ENCODE measurements at places on chromosomes 7 and 10. TPM values are rescaled to one million over a fixed set of nuclear protein-coding genes. Genes with fewer than 3 reads are reported as not detected.

HKDC1 gene
- total RNA-seq: not detected

- H3K36me3 ChIP-seq: no peaks in the 10 kb centered on the region
- H3K4me3 ChIP-seq: no peak overlapping the region
- no peak for DNase-seq
- peaks cover 9% of the 10 kb centered on the region for H3K27me3 ChIP-seq
- H3K27ac ChIP-seq: no peak overlapping the region
- no peaks in the 10 kb centered on the region for H3K4me1 ChIP-seq
Observed at GRCh38 chr10:100076750-100077149, 4.9 kb downstream of the CPN1 start.

TSPAN13 gene
- 37.3 TPM for total RNA-seq

DNA sequence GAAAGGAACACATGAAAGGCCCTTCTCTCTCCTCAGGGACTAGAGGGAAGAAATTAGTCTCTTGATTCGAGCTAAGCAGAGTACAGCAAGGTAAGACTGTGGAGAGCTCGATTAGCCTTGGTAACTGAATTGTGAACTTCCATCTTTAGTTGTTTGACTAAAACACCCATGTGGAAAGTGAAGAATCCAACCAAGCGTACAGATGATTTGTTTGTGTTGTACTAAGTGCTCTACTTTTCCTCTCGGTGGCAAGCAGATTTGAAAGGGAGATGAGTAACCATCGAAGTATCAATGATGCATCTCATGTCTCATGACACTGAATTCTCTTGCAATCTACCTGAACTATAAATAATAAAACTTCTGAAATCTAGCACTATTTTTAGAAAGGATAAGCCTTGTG lies 80.7 kb downstream of the FZD1 start:
- no peak for DNase-seq
- no peaks in the 10 kb centered on the region for H3K36me3 ChIP-seq
- H3K4me1 ChIP-seq: peaks cover 9% of the 10 kb centered on the region

DNA sequence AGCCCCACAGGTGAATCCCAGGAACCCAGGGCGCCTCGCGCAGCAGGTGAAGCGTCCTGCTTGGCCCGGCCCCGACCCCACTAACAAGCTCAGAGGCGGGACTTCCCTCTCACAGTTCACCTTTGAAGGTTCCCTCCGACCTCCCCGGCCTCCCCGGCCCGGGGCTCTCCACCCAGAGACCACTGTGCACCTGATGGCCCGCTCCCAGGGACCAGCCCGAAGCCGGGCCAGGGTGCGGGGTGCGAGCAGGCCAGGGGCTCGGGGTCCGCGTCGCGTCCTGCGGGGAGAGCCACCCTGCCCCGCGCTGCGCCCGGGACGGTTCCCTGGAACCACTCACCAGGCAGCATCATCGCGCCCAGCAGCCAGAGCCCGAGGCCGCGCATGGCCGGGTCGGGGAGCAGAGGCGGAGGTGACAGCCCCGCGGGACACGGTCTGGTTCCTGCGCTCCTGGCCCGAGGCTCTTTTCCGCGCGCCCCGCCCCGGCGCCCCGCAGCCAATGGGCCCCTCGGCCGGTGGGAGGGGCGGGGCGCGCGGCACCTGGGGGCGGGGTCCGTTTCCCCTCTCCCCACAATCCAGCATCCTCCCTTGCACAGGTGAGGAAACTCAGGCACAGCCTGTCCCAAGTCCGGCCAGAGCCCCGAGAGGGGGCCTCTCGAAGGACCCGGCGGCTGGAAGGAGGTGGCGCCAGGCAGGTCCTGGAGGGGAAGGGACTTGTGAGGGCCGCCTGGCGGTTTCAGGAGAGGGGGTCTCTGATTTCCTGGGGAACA lies at the start of gene ADAM8:
Gene ADAM8, minus strand, starts transcription at position 434 of the 767 bp plus-strand sequence. Its CDS starts 51 bp downstream, at position 383.
- peaks cover 3% of the 10 kb centered on the region for H3K4me1 ChIP-seq
- no peak for DNase-seq
- peaks cover 19% of the 10 kb centered on the region for H3K27me3 ChIP-seq
- H3K36me3 ChIP-seq: no peaks in the 10 kb centered on the region

DNA sequence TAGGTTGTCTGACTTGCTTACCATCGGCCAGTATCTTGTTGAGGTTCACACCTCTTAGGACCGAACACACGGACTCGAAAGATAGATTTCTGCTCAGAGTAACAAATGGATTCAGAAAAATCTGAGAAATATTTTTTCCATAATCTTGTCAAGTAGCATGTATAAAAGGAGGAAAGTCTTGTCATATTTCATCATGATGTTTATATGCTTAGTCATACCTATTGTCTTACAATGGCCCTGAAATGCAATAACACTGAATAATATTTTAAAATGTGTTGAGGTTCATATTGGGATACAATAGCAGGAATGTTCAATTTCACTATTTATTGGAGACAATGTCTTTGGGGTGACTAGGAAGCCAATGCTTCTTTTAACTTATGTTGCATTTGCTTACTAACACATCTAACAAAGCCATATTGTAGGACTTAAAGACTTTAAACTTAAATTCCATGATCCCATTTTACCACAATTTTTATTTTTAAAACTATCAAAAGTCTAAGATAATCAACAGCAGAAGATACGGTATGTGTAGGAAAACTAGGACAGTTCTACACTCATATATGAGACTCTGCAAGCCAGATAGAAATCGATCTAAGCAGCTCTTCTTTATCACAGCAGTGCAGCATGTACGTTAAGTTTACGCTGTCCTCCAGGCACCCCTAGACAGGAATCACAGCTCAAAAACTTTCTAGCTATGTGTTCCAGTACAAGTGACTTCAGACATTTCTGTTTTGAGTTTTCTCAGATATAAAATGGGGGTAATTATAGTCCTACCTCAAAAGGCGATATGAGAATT lies 135.7 kb upstream of the CAV2 start:
- DNase-seq: no peak
- H3K4me1 ChIP-seq: no peaks in the 10 kb centered on the region
- no peak overlapping the region for H3K4me3 ChIP-seq
- H3K27me3 ChIP-seq: no peaks in the 10 kb centered on the region
- H3K27ac ChIP-seq: no peak overlapping the region

GRCh38 chr7:31466036-31466435 lies 47.9 kb upstream of the ITPRID1 start:
- peaks cover 14% of the 10 kb centered on the region for H3K27me3 ChIP-seq
- no peak for DNase-seq
- no peak overlapping the region for H3K27ac ChIP-seq
- no peak overlapping the region for H3K4me3 ChIP-seq
- no peaks in the 10 kb centered on the region for H3K36me3 ChIP-seq

KCNMA1 gene
- 0.93 TPM for total RNA-seq
